Ureter (tissue), 1 donor: ENCODE measurements at places on chromosomes 6 and 20.

DNA sequence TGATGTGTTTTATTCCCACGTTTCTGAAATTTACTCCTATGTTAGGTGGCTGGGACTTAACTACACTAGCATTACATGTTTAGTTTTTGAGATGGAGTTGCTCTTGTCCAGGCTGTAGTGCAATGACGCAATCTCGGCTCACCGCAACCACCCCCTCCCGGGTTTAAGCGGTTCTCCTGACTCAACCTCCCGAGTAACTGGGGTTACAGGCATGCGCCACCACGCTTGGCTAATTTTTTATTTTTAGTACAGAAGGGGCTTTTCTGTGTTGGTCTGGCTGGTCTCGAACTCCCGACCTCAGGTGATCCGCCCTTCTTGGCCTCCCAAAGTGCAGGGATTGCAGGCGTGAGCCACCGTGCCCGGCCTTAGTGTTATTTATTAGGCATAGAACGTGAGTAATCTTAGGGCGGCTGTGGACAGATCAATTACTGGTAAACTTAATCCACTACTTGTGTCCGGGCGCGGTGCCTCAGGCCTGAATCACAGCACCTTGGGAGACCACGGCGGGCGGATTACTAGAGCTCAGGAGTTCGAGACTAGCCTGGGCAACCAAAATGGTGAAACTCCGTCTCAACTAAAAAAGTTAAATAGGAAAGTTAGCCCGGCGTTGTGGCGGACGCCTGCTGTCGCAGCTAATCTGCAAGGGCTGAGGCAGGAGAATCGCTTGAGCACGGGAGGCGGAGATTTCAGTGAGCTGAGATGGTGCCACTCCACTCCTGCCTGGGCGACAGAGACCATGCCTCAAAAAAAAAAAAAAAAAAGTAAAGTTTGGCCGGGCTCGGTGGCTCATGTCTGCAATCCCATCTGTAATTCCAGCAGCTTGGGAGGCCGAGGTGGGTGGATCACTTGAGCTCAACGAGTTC, 123.7 kb upstream of the BTN3A2 start:
- DNase-seq, result no peak

GRCh38 chr6:150830439-150831165, 34.9 kb upstream of the MTHFD1L start:
- DNase-seq, result no peak

- DNase-seq, result no peak
Observed at GRCh38 chr20:11901127-11901526, 16.6 kb upstream of the BTBD3 start.

- no peak for DNase-seq
Observed at GRCh38 chr6:162403031-162403430, 324.5 kb downstream of the PRKN start.

DNA sequence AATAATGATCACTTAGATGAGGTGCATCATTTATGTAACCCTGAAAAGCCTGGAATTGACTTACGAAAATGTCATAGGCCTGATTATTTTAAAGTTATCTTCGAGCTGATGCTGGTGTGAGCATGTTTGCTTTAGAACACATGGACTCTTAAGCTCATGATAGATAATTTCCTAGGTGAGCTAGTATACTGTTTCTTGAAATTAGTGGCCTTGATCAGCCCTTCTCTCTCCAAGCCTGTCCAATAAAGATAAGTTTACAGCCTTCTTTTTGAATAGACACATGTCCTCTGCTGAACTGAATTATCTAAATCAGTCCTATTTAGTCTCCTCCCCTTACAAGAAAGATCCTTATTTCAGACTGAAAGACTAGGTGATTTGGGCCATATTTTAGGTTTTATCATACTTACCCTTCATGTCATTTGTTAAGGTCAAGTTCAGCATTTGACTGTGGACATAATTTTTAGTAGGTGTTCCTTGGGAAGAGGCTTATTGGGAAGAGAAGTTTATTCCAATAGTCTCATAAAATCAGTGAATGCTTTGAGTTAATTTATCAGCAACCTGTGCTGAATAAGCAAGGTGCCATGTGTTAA, 15.3 kb downstream of the FOXO3 start:
- DNase-seq, result no peak

GRCh38 chr20:45039475-45039820, 61.5 kb downstream of the KCNS1 start:
- no peak for DNase-seq

DNA sequence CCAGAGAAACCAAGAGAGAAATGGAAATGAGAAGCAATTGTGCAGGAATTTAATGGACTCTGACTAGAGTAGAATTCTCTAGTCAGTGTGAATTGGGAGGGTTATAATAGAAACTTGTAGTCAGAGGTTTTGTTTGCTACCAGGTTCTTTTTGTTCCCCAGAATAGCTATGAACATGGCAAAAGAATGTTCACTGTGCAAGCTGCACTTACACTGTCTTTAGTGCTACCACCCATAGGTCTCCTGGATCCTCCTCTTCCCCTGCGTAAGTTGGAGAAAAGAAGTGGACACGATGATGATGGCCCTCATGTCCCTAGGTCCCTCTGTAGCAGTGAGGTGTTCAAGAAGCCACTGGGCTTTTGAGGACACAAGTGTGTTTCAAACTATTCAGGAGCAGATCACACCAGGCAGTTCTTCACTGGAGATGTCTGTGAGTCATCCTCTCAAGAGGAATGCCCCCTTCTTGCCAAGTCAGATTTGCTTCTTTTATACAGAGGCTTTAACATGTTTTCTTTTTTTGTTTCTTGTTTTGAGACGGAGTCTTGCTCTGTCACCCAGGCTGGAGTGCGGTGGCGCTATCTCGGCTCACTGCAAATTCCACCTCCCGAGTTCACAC, 47.6 kb upstream of the SMIM8 start:
- no peak for DNase-seq

DNA sequence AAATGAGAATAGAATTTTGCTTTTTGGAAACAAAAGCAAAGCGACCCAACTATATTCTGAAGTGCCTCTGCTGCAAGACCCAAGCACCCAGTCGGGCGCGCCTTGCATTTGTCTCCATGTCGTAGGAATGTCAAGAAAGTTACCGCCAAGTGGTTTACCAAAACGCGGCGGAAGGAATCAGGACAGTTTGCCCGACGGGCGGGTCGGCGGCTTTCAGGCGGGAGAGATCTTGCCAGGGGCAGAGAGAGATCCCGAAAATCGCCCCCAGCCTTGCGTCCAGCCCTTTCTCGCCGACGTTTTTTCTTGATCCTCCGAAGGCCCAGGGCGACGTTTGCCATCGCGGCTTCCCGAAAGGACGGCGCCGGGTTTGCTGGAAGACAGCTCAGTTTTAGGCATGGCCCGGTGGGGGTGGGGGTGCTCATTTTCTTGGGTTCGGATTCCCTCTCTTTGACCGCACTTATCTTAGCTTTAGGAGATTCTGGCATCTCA, 4.0 kb upstream of the LIN28B start:
- DNase-seq, result no peak

DNA sequence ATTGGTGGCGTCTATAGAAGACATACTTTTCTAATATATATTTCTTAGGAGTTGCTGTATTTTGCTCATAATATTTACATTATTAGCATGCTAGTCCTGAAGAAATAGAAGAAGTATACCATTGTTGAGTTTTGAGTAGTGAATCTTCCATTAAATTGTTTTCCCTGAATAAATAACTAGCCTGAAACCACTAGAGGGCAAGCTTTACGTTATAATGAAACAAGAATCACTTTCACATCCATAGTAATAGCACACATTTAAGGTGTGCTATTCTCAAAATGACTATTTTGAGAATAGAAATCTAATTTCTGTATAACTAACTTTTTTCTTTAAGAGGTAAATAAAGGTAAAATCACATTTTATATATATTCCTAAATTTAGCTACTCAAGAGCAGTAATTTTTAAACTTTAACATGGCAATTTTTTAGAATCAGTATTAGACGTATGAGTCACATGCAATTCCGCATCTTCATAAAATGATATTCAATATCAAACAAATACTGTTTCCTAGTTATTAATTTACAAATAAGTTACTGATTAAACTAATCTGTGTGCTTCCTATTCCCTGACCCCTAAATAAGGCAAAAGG, 213.2 kb upstream of the MANEA start:
- no peak for DNase-seq
